Stimulated activated CD4-positive, alpha-beta T cell treated with anti-CD3 and anti-CD28 coated beads, Interleukin-1b, Interleukin-23, amount 100 ng/mL, for 1 hour (primary cell): ENCODE measurements at places on chromosomes 6 and 20.

DNA sequence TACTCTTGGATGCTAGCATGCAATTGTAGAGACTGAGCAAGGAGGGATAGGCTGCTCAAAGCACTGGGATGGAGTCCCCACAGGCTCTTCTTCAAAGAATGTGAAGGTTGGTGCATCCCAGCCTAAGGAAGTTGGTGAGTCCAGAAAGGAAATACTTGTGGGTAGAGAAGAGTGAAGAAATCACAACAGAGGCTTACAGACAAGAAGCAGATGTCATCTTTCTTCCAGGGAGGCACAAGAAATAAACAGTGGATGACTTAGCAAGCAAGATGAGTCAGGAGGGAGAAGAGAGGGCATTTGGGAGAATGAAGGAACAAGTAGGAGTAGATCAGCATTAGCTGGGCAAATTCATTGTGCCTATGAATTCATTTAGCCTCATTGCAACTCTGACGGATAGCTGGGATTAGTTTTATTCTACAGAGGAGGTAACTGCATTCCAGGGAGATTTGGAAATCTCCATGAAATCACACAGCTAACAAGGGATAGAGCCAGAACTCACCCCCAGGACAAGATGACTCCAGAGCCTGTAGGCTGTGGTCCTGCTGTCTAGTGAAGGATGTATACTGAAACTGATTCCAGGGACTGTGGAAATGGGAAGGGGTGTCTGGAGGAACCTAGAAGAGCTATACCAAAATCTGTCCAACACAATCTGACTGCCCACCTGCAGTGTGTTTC, 125.8 kb upstream of the SPTLC3 start:
- no peak for DNase-seq

- DNase-seq, result no peak
These were observed 33.3 kb downstream of the BEND3 start for GRCh38 chr6:107082045-107082444.

DNA sequence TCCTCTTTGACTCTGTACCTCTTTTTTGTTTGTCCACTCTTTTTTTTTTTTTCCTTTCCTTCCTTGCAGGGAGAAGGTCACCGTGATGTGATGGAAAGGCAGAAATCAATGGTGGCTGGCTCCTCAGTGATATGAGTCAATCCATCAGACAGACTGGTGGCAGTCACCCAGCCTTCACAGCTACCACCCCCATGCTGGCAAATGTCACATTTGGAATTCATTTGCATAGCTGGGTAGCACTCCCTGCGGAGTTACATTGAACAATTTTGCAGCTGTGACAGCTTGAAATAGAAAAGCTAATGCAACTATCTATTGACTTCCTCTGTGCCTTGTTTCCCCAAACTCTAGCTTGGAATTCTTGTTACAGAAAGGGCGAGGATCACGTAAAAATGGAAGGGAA, 668.4 kb downstream of the C6orf118 start:
- DNase-seq, result no peak

- DNase-seq, result no peak
These were observed 115.9 kb downstream of the CD24 start for GRCh38 chr6:106858653-106859092.

DNA sequence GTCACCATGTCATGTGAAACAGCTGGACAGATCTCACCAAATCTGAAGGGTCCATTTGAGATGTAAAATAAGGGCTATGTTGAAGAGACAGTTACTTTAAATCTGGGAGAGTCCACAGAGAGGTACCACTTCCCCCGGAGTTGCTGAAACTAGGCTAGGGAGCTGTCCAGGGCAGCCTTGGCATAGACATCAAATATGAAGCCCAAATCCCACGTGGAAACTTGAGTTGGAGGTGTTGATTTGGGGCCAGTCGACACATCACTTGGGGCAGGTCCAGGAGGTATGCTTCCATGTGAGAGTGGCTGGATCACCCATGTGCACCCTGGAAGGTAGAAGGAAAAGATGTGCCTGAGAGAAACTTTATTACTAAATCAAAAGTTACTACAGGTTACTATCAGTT, 12.0 kb upstream of the SERPINB9 start:
- no peak for DNase-seq

DNA sequence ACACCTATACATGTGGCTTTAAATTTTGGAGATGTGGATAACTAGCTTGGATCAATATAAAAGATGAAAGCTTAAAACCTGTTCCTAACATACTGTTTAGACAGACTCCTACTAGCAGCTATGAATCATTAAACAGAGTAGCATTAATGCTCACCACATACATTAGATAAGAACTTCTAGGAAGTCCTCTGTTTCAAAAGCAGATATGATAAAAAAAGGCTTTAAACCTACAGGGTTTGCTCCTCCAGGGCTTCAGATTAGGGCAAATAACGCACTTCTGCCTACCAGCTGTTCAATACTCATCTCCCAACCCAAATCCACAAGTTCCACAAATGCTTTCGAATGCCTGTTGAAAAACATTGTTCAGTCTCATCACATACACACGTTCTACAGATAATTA, 1.5 kb downstream of the REPS1 start:
- no peak for DNase-seq

DNA sequence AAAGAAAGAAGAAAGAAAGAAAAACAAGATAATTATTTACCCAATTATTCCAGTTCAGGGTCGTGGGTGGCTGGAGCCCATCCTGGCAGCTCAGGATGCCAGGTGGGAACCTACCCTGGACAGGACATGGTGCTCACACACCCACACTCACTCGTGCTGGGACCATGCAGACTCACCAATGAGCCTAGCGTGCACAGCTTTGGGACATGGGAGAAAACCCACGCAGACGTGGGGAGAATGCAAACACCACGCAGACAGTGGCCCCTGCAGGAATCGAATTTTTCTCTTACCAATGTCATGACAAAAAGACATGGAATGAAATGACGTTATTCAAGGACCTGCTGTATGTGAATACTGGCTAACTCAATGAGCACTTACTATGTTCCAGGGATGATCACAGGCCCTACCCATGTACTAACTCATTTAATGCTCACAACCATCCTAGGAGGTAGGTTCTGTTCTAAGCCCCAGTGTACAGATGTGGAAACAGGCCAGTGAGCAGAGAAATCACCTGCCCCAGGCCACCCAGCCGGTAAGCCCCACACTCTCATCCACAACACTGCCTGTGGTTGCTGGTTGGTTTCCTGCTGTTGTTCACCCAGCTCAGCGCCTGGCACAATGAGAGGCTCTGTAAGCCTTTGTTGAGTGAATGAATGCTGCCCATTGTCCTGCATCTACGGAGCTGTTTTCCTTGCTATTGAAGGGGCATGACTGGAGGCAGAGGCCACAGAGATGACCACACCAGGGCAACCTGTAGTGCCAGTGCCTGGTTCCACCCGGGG, 6.8 kb upstream of the PI16 start:
- DNase-seq, result no peak

GRCh38 chr6:136703331-136703865, 88.9 kb downstream of the MAP3K5 start:
- no peak for DNase-seq

DNA sequence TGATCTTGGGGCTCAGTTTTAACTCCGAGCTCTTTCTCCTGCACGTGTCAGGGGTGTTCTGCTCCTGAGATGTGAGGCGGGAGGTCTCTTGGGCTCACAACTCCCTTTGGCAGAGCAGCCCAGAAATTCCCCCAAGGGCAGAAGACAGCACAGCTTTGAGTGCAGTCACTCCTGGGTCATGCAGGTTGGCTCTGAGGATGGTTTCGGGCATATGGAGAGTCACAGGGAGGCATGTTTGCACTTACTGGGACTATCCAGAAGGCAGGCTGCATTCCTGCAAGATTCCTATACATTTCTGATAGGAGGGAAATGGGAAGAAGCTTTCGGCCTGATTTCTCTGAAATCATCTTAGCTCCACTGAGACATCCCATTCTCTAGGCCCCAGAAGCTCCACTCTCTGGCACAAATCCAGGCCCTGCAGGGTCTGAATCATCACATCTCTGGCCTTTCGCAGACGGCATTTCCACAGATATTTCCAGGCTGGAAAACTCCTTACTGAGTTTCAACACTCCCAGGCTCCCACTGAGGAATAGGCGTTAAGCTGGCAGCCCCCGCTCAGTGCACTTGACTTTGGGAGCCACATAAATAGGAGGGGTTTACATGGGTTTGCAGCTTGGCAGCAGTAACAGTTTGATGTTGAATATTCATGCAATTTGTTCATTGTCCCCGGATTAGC, 39.7 kb downstream of the AGPAT4 start:
- no peak for DNase-seq

- no peak for DNase-seq
These were observed 31.4 kb upstream of the BACH2 start for GRCh38 chr6:90328004-90328403.

- DNase-seq, result no peak
These were observed 3.4 kb upstream of the NSFL1C start for GRCh38 chr20:1469925-1470571.

DNA sequence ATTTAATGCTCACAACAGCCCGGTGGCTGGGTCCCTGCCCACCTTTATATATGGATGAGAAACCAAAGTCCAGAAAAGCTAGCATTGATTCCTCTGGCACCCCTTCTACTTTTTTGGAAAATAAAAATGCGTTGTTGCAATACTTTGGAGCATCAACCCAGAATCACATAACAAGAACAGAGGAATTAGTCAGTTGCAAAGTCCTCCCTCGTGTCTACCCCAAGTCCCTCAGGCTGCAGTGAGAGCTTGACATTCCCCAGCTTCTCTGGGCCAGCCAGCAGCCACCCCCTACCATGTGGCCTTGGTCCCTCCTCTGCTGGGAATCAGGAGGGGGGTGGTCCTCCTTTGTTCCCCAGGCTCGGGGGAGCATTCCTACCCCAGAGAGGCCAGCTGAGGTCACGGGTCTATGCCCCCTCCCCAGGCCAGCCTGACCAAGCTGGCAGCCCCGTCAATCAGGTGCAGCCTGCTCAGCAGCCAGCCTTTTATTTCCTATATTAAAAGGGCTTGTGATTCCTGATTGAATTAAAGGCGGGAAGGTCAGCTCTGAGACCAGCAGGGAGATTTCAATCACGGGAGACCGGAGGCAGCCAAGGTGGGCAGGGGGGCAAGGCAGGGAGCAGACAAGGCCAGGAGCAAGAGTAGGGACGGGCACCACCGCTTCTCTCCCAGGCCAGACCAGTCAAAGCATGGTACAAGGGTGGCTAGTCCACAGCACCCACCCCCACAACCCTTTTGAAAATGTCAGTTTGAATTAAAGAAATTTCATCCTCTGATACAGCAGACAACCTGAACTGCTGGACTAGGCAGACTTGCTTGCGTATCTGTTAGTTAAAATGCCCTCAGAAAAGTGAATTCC, 158.9 kb downstream of the MRPL14 start:
- DNase-seq, result no peak

- no peak for DNase-seq
These were observed 1067.0 kb upstream of the MAP3K7 start for GRCh38 chr6:91653895-91654294.

DNA sequence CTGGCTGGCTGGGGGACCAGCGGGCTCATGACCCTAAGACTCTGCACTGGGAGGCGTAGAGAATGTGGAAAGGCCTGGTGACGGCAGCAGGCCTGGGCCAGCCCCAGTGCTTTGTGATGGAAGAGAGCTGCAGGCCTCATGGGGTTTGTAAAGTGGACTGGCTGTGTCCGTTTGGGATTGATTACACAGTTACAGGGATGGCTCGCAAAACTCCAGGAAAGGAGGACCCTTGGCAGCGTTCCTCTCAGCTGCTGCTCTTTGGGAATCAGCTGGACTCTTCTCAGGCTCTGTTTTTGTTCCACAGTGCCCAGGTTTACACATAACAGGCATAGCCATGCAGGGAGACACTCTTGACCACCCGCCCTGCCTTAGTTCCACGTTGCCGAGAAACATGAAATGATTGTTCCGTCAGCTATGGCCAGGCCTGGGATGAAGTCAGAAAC, 89.0 kb downstream of the SLX4IP start:
- DNase-seq, result no peak

DNA sequence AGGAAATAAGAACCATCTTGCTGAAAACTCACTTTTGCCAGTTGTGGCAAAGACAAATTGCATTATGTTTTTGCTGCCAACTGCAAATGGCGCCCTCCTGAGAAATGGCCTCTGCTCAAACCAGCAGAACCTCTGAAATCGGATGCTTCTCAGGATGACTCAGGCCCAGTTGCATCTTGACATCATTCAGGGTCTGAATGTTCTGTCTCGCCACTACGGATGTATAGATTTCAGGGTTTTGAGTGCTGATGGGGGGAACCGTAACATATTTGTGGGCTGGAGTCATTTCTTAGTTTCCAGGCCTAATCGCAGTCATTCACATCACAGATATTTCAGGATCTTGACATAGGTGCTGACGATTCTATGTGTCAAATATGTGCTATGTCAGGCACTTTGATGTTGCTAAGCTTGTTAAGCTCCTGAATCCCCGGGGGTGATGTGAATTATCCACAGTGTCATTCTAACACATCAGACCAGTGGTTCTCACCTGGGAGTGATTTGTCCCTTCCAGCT, 207.1 kb downstream of the NFATC2 start:
- DNase-seq, result no peak

DNA sequence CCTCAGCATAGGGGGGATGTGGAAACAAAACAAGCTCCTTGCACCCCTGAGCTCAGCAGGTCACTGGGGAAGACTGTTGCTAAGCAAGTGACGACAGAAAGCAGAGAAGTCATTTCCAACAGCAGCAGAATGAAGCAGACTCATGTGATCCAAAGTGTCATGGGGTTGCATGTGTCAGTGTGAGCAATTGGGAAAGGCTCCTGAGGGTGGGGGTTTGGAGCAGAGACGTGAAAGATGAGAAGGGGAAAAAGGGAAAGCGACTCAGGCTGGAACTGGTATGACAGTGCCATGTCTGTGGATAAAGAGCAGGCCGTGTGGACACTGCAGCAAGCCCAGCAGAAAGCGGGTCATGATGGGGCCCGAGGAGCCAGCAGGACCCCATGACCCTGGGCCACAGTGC, 363.9 kb downstream of the PREX1 start:
- DNase-seq, result no peak

GRCh38 chr6:125132058-125132457, 21.5 kb upstream of the TPD52L1 start:
- DNase-seq, result no peak

GRCh38 chr6:135880066-135880972, 28.8 kb downstream of the PDE7B start:
- peak; percentile 12 for DNase-seq

- DNase-seq, result no peak
These were observed 38.5 kb downstream of the SIM1 start for GRCh38 chr6:100426241-100426640.

GRCh38 chr6:89680551-89680950, 42.0 kb upstream of the LYRM2 start:
- DNase-seq, result no peak

- DNase-seq, result no peak
These were observed 221.4 kb downstream of the SMOC2 start for GRCh38 chr6:168662301-168662936.
